ENCODE measurements at places on chromosomes 2 and 18.

DNA sequence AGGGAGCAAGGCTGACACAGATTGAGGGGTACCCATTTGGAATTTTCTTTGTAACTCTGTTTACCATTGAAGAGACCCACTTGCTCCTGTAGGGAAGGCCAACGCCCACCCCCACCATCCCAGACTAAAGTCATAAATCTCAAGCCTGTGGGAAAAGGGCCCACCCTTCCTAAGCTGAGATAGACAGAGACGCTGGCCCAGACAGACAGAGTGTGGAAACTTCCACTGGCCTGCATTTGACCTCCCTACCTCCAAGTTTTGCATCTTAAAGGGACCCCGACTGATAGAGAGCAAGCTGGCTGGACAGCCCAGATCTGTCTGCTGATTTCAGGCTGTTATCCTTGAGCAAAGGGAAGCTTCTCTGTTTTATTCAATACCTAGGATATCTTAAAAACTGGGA is 48.2 kb upstream of the SLC14A2 start:
- no peak for DNase-seq

- DNase-seq = no peak
Observed at GRCh38 chr2:22826703-22827102, 558.3 kb upstream of the KLHL29 start.

DNA sequence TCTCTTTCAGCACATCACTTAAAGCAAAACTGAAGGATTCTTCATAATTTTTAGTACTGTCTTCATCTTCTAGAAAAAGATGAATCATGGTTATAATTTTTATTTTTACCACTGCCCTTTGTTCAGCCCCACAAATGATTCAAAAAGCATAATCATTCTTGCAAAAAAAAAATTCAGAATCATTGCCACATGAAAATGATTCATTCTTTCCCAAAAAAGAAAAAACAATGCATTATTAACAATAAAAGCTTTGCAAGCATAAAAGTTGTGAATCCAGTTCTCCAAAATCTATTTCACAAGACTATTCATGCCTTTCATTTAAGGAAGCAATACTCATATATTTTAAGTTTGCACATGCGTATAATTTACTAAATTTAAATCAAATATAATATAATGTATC is 204.8 kb downstream of the RBM43 start:
- no peak for DNase-seq

DNA sequence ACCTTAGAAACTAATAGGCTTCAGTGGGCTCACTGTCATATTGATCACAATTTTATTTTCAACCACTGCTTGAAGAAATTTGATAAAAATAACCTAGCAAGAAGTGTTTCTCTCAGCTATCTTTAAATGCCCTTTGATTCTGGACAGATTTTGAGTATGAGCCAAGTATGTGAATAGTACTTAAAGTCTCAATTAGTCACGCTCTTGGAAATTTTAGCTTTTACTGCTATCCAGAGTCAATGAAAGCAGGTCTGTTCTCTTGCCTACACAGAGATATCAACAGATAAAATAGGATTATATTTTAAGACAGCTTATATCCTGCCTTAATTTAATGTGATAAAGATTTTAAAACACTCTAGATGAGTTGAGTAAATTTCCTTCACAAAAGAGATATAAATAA is 337.3 kb downstream of the CBLN2 start:
- no peak for DNase-seq

DNA sequence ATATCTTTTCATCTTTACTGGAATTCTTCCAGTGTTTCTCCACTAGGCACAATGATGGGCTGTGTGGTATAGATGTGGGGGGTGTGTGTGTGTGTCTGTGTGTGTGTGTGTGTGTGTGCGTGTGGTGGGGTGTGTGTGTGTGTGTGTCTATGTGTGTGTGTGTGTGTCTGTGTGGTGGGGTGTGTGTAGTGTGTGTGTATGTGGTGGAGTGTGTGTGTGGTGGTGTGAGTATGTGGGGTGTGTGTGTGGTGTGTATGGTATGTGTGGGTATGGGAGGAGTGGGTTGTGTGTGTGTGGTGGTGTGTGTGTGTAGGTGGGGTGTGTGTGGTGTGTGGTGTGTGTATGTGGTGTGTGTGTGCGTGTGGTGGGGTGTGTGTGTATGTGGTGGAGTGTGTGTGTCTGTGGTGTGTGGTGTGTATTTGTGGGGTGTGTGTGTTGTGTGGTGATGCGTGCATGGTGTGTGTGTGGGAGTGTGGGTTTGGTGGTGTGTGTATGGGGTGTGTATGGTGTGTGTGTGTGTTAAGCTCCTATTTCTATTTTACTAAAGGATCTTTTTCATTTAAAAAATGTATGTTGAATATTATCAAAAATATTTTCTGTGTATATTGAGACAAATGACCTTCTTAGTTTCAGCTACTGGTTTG is 84.2 kb downstream of the IRS1 start:
- DNase-seq = no peak

GRCh38 chr2:193350509-193350908 is 1155.8 kb upstream of the TMEFF2 start:
- DNase-seq = no peak

DNA sequence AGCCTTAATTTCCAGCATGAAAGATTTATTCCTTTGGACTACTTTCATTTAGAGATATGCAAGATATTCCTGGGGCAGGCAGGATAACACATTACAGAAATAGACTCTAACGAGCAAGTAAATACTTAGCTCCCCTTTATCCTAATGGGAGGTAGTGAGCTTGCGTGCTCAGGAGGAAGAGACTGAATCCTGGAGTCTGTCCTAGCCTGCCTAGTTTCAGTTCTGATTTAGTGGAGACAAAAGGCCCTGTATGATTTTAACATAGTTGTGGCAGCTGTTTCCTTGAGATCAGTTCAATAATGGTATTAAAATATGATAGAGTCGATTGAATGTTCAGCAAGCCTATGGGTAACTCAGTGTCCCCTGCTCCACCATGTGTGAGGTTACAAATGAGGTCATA is 109.5 kb downstream of the FMNL2 start:
- no peak for DNase-seq
